ENCODE measurements at places on chromosomes 4 and X.

DNA sequence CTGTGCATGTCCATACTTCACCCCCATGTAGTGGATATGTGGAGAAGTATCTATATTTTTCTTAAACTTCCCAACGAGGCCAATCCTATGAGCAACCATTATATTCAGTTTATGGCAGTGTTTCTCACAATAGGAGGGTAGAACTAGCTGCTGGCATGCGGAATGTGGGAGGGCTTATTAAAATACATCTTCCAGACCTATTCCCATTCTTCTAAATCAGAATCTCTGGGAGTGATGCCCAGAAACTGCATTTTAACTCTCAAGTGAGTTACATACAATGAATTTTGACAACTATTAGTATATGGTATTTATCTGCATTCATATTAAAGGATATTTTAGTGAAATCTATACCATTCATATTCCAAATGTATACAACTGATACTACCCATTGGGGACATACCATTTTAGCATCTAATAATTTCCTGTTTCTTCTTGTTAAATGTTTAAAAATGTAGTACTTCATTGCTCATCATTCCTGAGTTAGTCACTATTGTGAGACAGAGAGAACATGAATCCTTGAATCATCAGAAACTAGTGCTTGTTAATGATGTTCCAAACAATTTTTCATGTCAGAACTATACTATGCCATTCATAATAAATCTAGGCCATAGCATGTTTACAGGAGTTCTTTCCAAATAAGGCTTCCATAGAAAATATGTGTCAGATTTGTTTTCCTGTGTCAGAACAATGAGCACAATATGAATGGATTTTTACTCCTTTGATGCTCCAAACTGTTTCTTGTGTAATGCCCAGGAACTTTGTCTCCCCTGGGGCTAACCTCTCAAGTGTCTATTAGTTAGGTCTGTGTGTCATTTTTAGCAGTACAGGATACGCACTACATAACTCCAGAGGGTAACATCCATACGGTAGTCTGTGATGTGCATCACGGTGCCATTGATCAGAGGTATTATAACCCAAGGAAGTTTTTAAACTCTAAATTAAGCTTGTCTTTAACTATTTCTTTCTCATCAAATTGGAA lies 198.8 kb upstream of the BMP3 start:
- no peak for DNase-seq

DNA sequence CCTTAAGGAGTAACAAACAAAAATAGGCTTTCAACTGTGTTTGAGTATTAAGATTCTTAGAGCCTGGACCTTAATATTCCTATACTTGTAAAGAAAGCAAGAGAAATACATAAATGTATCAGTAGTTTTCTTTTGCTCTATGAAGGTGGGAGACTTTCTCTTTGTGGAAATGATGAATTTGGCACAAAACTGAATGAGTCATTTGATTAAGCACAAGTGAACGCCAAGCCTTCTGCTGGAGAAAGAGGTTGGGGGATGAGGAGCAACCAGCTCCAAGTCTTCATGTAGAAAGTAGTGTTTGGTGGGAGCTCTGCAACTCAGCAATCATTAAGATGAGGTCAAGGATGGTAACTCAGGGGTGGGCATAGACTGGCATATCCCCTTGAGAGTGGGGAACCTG lies 49.6 kb downstream of the MEPE start:
- no peak for DNase-seq

DNA sequence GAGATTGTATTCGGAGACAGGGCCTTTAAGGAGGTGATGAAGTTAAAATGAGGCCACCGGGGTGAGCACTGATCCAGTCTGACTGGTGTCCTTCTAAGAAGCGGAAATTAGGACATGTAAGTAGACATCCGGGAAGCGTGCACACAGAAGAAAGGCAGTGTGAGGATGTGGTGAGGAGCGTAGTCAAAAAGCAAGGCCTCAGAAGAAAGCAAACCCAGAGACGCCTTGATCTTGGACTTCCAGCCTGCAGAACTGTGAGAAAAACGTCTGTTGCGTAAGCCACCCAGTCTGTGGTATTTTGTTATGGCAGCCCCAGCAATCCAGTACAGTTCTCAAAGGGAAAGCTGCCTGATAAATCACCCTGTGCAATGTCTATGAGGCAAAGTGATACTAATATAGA lies 153.5 kb downstream of the KCNIP4 start:
- no peak for DNase-seq

- DNase-seq = no peak
Measured at GRCh38 chr4:57154926-57155325, 44.7 kb upstream of the IGFBP7 start.

GRCh38 chrX:71669492-71669891 lies 2.1 kb downstream of the LOC101059915 start:
- no peak for DNase-seq

- no peak for DNase-seq
Measured at GRCh38 chr4:24252121-24252520, 332.2 kb downstream of the DHX15 start.

DNA sequence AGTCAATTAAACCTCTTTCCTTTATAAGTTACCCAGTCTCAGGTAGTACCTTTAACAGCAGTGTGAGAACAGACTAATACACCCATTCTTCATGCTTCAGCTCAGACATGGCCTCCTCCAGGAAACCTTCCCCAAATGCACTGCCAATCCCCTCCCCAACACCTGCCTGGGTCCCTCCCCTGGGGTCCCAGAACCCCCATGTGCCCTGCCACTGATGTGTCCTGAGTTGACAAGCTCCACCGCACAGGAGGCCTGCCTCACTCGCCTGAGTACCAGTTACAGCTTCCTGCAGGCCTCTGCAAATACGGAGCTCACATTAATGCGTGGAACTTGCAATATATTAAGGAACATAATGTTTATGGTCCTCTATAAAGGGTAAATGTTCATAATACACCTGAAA lies 34.9 kb upstream of the CRMP1 start:
- DNase-seq = no peak

- peak; percentile 80 for DNase-seq
Measured at GRCh38 chrX:56802921-56803849, 74.1 kb downstream of the NBDY start.

DNA sequence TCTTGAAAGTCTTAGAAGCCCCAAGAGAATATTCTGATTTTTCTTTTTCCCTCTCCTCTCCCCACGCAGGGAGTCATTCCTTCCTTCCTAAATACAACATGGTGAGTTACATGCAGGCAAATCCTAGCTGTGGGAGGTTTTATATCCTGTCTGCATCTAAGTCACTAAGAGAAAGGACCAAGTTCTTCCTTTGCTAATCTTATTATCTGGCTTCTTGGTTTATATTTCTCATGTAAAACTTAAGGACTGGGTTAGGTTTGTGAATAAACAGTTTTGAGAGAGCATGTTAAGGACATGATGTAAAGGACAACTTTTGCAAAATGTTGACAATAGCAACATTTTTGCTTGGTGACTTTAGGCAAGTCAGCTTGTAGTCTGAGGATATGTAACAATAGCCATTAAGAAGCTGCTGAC lies 5.1 kb upstream of the CXCL9 start:
- DNase-seq = no peak

DNA sequence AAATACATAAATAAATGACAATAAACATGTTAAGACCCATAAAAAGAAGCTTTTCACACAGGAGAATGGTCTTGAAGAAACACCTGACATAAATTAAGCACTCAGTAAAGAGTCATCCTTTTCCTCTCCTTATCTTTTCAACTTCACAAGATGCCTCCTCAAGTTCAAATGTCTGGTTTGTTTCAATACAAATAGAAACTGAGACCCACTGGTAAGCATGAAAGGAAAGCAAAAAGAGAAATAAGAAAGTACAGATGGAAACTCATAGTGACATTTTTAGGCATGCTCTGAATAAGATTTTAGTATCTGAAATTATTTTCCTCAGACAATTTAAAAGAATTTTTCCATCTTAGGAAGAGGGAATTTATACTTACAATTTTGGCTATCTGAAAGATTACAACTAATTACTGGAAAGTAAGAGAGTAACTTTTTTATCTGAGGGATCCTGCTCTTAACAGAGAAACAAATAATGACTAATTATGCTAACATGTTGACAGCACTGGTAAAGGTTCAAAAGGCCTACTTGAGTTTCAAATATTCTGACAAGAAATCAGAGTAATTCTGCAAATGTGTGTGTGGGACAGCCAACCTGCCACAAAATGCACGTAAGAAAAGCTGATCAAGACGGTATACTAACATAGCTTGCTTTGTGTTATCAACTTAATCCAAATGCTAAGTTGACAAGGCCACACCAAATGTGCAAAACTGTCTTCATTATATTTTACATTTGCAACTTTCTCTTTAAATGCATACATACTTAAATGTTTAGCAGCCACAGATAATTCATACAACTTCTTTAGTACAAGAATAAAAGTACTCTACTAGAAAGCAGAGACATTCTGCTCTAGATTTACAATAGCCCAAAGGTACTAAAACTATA lies 113.0 kb downstream of the IQCM start:
- peak; percentile 11 for DNase-seq

GRCh38 chr4:25839687-25840086 lies 23.1 kb downstream of the SEL1L3 start:
- DNase-seq = no peak

- DNase-seq = peak; percentile 59
Measured at GRCh38 chr4:108166441-108167315, 2.1 kb downstream of the LEF1 start.

- DNase-seq = no peak
Measured at GRCh38 chr4:140652601-140653000, 83.8 kb upstream of the UCP1 start.

DNA sequence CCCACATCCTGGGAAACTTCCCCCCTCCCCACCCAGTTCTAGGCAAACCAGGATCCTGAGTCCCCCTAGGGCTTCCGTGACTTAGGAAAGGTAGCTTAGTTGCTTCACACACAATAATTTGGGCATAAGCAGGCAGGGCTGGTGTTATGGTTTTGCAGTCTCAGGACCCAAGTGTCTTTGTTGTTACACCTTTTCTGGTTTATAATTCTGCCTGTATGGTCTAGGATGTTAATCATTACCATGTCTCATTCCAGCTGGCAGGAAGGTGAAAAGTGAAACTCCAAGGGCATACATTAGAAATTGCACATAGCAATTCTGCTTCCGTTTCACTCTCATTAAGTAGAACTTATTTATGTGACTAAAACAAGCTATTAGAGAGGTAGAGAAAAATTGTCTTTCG lies 16.8 kb downstream of the UGT8 start:
- DNase-seq = no peak

- DNase-seq = no peak
Measured at GRCh38 chrX:36160081-36160480, 240.5 kb downstream of the CFAP47 start.

DNA sequence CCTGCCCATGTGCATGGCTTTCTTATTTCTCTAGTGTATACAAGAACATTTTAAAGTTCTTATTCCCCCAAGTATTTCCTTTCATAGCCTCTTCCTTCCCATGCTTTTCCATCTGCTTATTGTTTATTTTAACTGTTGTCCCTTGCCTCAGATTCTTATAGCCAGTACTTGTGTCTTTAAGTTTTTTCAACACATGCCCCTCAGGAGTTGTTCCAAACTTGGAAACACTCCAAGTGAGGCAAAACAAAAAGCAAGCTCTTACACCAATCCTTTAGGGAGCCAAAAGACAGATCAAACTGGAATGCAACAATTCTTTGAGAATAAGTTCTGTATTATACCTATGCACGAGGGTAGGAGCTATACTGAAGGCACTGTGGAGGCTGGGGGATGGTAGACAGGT lies 222.0 kb upstream of the STK26 start:
- DNase-seq = no peak

GRCh38 chr4:76177709-76178108 lies 29.5 kb upstream of the NUP54 start:
- no peak for DNase-seq

DNA sequence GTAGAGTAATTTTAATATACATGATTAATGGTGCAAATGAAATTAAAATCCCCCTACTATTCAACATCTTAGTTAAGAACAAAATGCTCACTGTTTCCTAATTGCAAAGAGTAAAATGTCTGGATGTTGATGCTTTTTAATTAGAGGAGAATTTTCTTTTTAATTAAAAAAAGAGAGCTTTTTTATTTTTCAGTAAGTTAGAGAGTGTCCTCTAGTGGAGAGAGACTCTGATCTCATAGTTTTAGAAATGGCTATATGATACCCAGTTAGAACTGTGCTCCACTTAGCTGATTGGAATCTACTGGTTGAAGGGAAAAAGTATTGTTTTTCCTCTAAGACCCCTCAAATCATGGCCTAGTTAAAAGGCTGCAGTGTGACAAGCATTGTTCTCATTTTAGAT lies 312.0 kb upstream of the MAGEB2 start:
- no peak for DNase-seq

GRCh38 chrX:13142891-13143290 lies 98.5 kb upstream of the FAM9C start:
- DNase-seq = no peak

DNA sequence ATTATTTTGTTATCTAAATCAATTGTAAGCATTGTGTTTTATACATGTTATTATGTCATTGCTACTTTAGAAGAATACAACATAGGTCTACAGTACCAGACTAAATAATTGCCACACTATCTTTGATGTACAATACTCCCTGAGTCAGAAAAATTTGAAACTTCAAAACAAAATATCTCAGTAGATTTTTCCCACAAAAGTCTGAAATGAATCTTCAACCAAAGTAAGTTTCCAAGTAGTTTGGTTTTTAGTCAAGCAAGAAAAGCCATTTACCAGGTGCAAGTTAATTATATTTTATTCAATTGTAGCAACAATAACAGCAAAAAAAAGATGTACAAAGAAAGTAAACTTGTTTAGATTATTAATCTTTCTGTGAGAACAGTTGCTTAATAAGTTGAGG lies 11.4 kb upstream of the PARM1 start:
- DNase-seq = no peak

DNA sequence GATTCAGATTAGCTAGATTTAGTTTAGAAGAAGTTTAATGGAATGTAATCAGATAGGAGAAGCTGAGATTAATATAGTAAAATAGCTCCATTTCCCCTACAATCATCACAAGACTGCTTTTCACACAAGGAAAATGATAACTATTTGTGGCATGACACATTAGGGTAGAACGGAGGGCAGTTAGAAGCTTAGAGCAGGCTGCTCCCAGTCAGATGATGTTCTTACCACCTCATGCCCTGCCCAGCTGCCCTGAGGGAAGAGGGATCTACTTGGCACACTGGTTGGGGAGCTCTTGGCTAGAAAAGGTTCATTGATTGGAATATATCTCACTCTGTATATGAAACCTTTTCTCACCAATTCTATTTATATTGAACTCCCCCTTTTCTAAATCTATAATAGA lies 180.7 kb upstream of the IL15 start:
- no peak for DNase-seq

GRCh38 chrX:152991123-152991522 lies 2.8 kb downstream of the PNMA5 start:
- no peak for DNase-seq

- no peak for DNase-seq
Measured at GRCh38 chrX:154321594-154321993, 26.0 kb downstream of the TKTL1 start.

GRCh38 chr4:74891037-74891436 lies 41.9 kb upstream of the PARM1 start:
- no peak for DNase-seq

DNA sequence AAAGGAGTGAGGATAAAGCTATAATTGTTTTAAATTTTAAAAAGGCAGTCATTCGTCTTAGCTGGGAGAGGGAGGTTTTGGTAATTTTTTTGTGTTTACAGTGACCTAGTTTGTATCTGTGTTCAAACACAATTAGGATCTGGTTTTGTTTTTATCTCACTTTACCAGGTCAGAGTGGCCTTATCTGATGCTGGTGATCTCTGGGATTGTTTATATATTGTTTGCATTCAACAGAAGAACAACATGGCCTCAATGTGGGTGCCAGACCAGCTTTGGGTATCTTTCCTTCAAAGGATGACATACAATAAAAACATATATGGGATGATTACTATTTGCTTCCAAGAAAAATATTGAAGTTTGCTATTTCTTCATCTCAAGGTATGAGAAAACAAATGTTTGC lies 272.2 kb upstream of the UGT8 start:
- DNase-seq = no peak
